Neural crest cell (in vitro differentiated cells): ENCODE measurements at places on chromosomes 16 and 17. TPM values are rescaled to one million over a fixed set of nuclear protein-coding genes. Genes with fewer than 3 reads are reported as not detected.

DNA sequence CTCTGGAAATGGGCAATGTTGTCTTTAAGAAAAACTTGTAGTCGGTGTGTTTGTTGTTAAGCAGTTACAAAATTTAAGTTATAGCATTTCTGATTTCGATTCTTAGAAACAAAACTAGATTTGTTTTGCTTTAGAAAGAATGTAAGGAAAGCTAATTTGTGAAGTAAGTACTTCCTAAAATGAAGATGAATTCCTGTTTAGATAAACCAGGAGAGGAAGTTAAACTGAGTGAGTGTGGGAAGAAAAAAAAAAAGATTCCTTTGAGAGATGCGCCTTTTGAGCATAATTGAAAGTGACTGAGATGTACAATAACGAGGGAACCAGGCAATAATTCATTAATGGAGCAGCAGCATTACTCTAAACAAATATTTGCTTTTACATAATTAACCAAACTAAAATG, 52.4 kb upstream of the ALOX12 start:
- H3K36me3 ChIP-seq = no peaks in the 10 kb centered on the region
- no peak overlapping the region for H3K4me3 ChIP-seq
- H3K27me3 ChIP-seq = no peaks in the 10 kb centered on the region
- DNase-seq = no peak
- H3K4me1 ChIP-seq = peaks cover under 1% of the 10 kb centered on the region

The KRT20 gene
- not detected in 2 replicates for total RNA-seq

DNA sequence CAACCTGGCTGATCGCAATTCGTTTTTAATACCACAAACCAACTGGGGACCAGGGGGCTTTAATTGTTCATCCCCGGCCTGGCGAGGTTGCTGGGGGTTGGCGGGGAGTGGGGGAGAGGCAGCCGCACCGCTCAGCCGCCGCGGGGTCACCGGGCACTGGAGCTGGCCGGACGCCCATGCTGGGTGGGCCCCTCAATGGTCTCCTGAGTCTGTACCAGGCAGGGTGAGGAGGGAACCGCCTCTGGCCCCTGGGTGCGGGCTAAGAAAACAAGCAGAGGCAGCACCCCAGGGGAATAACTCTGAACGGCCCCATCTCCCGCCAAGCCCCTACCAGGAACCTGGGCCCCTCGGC, 43.9 kb downstream of the ACTG1 start:
- H3K4me3 ChIP-seq = peak overlapping the region; percentile 72
- no peak for DNase-seq
- H3K36me3 ChIP-seq = peaks cover 5% of the 10 kb centered on the region
- H3K27ac ChIP-seq = peak overlapping the region; percentile 95
- H3K4me1 ChIP-seq = peaks cover 30% of the 10 kb centered on the region

- no peaks in the 10 kb centered on the region for H3K27me3 ChIP-seq
- H3K36me3 ChIP-seq = no peaks in the 10 kb centered on the region
- H3K4me3 ChIP-seq = no peak overlapping the region
- DNase-seq = no peak
- H3K4me1 ChIP-seq = peaks cover 5% of the 10 kb centered on the region
Observed at GRCh38 chr17:3543453-3543852, 14.2 kb downstream of the TRPV3 start.

DNA sequence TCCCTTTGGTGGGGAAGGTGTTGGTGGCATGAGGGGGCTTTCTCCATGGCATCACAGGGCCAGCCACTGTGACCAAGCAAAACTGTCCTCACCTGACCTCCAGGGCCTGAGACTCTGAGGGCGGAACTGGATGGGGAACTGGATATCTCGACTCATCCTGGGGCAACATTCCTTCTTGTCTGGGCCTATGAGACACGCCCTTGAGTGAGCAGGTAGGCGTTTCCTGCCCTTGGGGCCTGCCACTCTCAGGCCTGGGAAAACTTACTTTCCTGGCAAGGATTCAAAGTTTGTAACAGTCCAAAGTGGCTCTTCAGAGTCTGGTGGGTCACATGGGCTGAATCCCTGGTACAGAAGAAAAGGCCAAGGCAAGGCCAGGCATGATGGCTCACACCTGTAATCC, 9.6 kb downstream of the MT1X start:
- no peak for DNase-seq
- peaks cover 6% of the 10 kb centered on the region for H3K27me3 ChIP-seq
- H3K4me1 ChIP-seq = peaks cover 3% of the 10 kb centered on the region
- H3K27ac ChIP-seq = no peak overlapping the region

GRCh38 chr16:74625500-74626350, 18.8 kb upstream of the GLG1 start:
- peaks cover 4% of the 10 kb centered on the region for H3K4me1 ChIP-seq
- H3K27me3 ChIP-seq = no peaks in the 10 kb centered on the region
- no peak overlapping the region for H3K4me3 ChIP-seq

The ANKRD11 gene
- 144 and 164 TPM in 2 replicates for total RNA-seq

DNA sequence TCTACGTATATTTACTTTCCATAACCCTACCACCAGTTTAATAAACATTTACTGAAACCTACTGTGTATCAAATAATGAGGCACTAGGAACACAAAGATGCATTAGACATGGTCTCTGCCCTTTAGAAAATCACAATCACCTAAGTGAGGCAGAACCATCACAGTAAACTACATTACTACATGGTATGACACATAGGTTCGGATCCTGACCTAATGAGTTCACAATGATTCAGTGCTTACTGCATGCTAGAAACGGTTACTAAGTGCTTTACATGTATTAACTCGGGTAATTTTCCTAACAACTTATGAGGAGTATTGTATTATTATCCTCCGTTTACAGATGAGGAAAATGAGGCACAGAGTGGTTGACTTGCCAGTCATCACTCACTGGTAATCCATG, 5.2 kb upstream of the SYNRG start:
- no peak overlapping the region for H3K27ac ChIP-seq
- no peak overlapping the region for H3K4me3 ChIP-seq
- H3K36me3 ChIP-seq = peaks cover 18% of the 10 kb centered on the region
- peaks cover 7% of the 10 kb centered on the region for H3K4me1 ChIP-seq
- no peak for DNase-seq

The NDE1 gene
- 72.2 and 74.0 TPM in 2 replicates for total RNA-seq

- peaks cover 10% of the 10 kb centered on the region for H3K36me3 ChIP-seq
- H3K27me3 ChIP-seq = no peaks in the 10 kb centered on the region
- no peak overlapping the region for H3K4me3 ChIP-seq
- H3K27ac ChIP-seq = no peak overlapping the region
Observed at GRCh38 chr16:14196539-14196938, 125.4 kb downstream of the MRTFB start.

DNA sequence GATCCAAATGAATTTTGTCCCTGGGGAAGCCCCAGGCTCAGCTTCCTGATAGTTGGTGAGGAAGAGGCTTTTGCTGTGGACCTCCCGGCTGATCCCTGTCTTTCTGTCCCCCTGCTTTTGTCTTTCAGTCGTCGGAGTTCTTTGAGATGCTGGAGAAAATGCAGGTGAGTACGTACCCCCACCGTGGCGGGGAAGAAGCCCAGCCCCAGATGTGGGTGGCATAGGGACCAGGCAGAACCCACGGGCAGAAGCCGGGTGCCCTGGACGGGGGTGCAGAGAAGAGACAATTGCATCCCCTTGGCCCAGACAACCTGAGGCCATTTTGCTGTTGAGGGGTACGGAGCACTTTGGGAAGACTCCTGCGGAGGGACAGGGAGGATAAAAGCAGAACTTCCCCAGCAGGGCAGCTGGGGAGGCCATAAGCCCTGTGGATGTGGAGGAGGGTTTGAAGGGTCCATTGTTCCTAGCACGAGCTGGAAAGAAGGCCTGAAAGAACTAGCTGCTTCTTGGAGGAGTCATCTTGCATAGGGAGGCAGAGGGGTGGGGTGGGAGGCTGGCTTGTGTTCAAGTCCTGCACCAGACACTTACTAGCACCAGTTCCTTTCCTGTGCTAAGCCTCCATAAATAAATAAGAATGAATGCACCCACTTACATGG, 105.6 kb downstream of the OR1D5 start:
- peaks cover 25% of the 10 kb centered on the region for H3K4me1 ChIP-seq
- no peak for DNase-seq

The GNAO1 gene
- 21.3 and 22.2 TPM in 2 replicates for total RNA-seq

GRCh38 chr16:85185303-85186100, 73.2 kb upstream of the CIBAR2 start:
- no peak overlapping the region for H3K4me3 ChIP-seq
- no peak for DNase-seq
- H3K27me3 ChIP-seq = no peaks in the 10 kb centered on the region
- peaks cover 7% of the 10 kb centered on the region for H3K4me1 ChIP-seq

The MYH2 gene
- total RNA-seq = 0.05 and 0.37 TPM in 2 replicates

GRCh38 chr16:86531641-86532525, 21.6 kb downstream of the FOXF1 start:
- peaks cover 9% of the 10 kb centered on the region for H3K4me1 ChIP-seq
- no peak overlapping the region for H3K27ac ChIP-seq
- DNase-seq = no peak
- H3K4me3 ChIP-seq = no peak overlapping the region

- H3K27ac ChIP-seq = no peak overlapping the region
- no peak overlapping the region for H3K4me3 ChIP-seq
- H3K36me3 ChIP-seq = no peaks in the 10 kb centered on the region
- DNase-seq = no peak
Observed at GRCh38 chr17:71237903-71238538, 882.8 kb upstream of the SOX9 start.

The IRF8 gene
- total RNA-seq = 0.19 and 0.25 TPM in 2 replicates

The TBC1D3G gene
- not detected in 2 replicates for total RNA-seq

DNA sequence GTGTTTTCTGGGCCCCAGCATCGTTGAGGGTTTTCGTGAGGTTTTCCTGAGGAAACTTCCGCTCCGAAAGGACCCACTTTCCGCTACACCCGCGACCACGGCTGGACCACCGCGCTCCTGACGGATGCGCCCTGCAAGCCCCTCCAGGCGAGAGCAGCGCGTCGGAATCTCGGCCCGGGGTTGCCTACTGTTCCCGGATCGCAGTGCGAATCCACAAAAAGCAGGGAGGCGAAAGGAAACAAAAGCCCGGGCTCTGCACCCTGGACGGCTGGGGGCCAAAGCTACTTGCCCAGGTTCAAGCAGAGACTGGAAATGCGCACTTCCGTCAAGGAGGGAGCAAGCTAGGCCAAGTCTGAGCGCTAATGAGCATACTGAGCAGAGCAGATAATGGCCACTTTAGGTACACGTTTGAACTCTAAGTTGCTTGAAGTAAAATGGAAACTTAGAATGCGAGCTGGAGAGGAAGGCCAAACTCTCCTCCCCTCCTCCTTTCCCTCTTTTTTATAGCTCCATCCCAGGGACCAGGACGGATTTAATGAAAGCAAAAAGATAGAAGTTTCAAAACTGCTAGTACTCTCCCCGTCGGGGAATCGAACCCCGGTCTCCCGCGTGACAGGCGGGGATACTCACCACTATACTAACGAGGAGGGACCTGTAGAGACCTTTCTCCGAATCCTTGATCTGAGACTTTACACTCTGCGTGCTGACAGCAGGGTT, 11.4 kb upstream of the AURKB start:
- H3K4me3 ChIP-seq = peak overlapping the region; percentile 97
- peaks cover 17% of the 10 kb centered on the region for H3K36me3 ChIP-seq
- peak; percentile 95 for DNase-seq
- H3K27ac ChIP-seq = peak overlapping the region; percentile 99
- H3K4me1 ChIP-seq = peaks cover 56% of the 10 kb centered on the region

DNA sequence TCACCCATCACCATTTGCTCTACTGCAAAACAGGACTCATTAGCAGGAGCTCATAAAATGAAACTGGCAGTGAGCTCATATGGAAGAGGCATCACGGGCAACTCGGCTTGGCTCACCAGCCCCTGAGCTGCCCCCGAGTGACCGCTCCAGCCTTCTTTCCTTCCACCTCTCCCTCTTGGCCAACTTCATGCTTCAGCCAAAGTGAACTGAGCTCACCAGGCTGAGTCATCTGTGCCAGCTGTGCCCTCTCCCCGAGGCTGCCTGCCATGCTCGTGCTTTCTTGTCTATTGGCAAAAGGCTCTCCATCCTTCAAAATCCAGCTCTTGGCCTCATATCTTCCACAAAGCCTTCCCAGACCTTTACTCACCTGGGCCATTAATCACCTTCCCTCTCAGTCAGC, 391.4 kb downstream of the WWOX start:
- H3K4me1 ChIP-seq = peaks cover 32% of the 10 kb centered on the region
- H3K4me3 ChIP-seq = no peak overlapping the region
- H3K27ac ChIP-seq = no peak overlapping the region
- no peak for DNase-seq
- H3K36me3 ChIP-seq = no peaks in the 10 kb centered on the region

- no peaks in the 10 kb centered on the region for H3K36me3 ChIP-seq
- no peak overlapping the region for H3K4me3 ChIP-seq
- peaks cover 27% of the 10 kb centered on the region for H3K27me3 ChIP-seq
- no peak overlapping the region for H3K27ac ChIP-seq
- H3K4me1 ChIP-seq = no peaks in the 10 kb centered on the region
Observed at GRCh38 chr17:47806913-47807255, 14.7 kb downstream of the OSBPL7 start.

The SHBG gene
- total RNA-seq = 2.3 and 2.5 TPM in 2 replicates

GRCh38 chr17:17781591-17782496, 54.9 kb downstream of the SREBF1 start:
- H3K36me3 ChIP-seq = no peaks in the 10 kb centered on the region
- peak overlapping the region; percentile 81 for H3K4me3 ChIP-seq
- no peak overlapping the region for H3K27ac ChIP-seq
- peaks cover 62% of the 10 kb centered on the region for H3K4me1 ChIP-seq
- peak; percentile 30 for DNase-seq

DNA sequence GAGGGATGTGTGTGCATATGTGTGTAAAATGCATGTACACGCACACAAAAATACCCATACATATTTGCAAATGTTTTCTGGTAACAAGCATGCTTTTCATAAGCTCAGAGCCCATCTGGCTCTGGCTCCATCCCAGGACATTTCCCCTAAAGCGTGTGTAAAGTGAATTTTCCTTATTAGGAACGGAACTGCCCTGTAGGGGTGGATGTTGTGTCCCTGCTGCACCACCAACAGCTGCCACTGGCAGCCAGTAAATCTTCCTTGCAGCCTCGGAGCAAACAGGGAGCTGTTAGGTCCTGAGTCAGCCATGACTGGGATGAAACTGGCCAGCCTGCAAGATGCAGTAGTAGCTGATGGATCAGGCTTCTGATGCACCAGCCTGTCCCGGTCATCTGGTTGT, 393.5 kb downstream of the UTP18 start:
- H3K27me3 ChIP-seq = peaks cover 12% of the 10 kb centered on the region
- H3K27ac ChIP-seq = no peak overlapping the region
- peaks cover 4% of the 10 kb centered on the region for H3K4me1 ChIP-seq
- DNase-seq = no peak
- H3K4me3 ChIP-seq = no peak overlapping the region

GRCh38 chr16:13414154-13414553, 505.8 kb upstream of the ERCC4 start:
- H3K36me3 ChIP-seq = no peaks in the 10 kb centered on the region
- H3K27me3 ChIP-seq = peaks cover 3% of the 10 kb centered on the region
- no peak for DNase-seq
- no peak overlapping the region for H3K27ac ChIP-seq
- H3K4me3 ChIP-seq = no peak overlapping the region
